ENCODE measurements at places on chromosomes 3 and 15.

DNA sequence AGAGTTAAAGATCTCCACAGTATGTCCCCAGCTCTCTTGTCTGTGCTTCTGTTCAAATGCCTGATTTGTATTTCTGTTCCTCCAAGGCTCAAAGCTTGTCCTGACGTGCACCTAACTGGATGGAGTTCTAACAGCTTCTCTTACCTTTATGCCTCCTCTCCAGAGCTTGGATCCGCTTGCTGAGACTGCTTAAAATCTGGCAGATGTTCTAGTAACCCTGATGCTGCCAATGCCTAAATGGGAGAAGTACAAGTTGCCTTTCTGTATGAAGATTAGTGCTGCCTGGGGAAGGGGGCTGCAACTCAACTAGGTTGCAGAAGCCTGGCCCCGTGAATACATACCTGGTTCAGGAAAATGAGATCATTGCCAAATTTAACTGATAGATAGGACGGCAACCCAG, 354.5 kb upstream of the KCNMB2 start:
- DNase-seq, result peak; percentile 73

DNA sequence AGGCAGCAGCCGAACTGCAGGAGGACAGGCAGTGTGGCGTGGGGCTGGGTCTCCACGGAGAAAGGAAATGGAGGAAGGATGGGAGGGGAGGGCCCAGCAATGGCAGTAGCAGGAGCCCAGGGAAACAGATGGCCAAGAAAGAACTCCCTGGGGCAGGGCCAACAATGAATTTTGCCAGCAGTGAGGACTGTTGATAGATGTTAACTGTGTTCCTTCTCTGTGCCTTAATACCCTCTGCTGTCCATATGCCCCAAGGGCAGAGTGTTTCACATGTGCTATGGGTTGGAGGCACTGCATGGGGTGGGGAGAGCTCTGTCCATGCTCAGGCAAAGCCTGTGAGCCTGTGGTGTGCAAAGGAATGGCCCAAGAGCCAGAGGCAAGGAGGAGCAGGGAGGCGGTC, 70.8 kb upstream of the POMGNT2 start:
- DNase-seq, result peak; percentile 16

GRCh38 chr3:14016900-14017475, 107.7 kb downstream of the CHCHD4 start:
- DNase-seq, result no peak

DNA sequence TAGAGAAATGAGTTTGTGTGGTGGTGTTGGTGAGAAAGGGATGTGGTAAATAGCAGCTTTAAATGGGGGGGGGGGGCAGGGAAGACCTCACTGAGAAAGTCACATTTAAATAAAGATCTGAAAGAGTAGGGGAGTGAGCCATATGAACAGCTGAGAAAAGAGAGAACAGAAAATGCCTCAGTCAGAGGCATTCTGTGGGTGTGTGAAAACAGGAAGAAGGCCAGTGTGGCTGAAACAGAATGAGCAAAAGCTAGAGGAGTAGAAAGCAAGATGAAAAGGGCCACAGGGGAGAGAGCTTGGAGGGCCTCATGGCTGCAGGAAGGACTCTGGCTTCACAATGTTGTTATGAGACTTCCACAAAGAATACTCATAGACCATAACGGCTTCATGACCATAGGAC, 783.3 kb downstream of the ZPLD1 start:
- DNase-seq, result no peak

DNA sequence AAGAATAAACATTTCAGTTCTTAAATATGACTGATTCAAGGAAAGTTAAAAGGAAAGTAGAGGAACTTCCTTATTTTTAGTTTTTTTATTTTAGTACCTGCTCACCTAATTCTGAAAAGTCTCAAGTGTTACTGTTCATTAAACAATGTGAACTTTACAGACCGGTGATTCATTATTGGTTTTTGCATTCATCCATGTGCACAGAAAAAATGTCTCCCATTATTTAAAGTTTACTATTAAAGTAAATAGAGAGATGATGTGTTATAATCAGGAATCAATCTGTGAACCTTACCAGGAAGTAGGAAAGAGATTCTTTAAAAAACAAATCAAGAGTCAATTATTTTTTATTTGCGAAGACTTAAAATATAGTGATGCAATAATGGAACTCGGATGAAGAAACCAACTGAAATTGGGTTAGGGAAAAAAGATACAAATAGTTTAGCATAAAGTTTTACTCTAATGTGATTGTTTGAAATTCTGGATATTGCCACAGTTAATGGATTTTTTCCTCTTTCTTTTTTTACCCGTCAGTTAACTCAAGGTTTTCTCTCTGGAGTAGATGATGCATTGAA, 119.4 kb upstream of the SAMMSON start:
- DNase-seq, result no peak

GRCh38 chr15:77737238-77738037, 104.7 kb upstream of the LINGO1 start:
- DNase-seq, result no peak

DNA sequence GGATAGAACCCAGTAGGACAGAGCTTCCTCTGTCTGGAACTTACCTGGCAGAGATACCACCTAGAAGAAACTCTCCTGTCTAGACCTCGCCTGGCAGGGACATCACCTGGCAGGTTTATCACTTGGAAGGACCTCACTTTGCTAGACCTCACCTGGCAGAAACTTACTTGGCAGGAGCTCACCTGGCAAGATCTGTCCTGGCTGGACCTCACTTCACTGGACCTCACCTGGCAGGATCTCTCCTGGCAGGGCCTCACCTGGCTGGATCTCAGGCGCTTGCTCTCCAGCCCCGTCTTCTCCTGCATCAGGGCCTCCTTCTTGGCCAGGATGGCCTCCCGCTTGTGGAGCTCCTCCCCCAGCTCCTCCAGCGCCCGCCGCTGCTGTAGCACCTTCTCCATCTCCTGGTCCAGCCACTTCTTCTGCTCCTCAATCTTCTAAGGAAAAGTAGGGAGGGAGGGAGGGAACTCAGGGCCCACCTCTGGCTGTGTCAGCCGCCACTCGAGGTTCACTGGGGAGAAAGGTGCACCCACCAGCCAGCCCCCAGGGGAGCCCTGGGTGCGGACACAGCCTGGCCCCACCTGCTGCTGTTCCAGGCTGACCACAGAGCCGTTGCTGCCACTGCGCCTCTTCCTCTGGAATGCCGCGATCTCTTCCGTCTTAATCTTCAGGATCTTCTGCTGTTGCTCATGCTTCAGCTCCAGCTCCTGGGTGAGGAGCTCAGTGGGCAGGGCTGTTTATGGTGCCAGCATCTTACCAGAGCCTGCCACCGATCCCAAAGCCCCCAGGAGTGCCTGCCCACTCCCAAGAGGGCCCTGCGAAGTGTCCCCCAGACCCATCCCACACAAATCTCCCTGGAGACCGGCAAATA, 22.5 kb downstream of the KIF7 start:
- no peak for DNase-seq

DNA sequence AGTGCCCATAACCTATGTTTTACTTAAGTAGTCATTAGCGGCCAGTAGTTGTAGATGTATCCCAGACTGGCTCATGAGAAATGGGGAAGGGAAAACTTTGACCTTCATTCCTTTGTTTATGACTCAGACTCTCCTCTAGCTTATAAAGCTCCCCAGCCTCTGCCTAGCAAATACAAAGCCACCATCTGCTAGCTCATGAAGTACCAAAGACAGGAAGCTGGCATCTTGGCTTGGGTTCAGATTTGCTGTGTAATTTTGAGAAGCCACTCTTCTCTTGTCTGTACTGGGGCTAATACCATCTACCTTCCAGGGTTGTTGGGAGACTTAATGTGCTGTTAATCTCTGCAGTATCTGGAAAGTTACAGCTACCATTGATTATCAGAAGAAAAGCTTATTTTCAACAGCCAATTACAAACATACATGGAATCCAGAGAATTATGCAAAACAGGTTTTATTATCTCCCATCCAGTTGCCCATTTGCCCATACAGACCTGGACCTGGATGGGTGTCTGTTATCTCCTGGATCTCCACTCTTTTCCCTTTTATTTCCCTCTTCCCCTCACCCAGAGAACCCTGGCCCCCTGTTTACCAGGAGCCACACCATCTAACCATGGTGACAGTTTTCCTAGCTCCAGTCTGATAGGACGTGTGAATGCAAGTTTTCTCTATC, 153.8 kb downstream of the SEMA6D start:
- DNase-seq, result peak; percentile 82

DNA sequence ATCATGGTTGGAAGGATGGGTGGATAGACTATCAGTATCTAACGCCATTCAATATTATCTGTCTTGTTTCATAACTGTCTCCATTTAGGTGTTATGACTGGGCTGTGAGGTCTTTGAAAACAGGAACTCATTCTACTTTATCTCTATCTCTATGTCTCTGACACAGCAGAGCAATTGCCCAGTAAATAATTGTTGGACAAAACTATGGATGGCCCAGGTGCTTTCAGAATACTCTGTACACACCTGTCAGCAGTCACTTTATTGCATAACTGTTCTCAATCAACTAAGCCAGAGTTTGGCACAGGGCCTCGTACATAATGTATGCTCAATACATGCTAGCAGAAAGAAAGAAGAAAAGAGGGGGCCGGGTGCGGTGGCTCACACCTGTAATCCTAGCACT, 210.3 kb downstream of the OPA1 start:
- no peak for DNase-seq

- DNase-seq, result no peak
Measured at GRCh38 chr15:41799488-41799805, 25.2 kb downstream of the MAPKBP1 start.

DNA sequence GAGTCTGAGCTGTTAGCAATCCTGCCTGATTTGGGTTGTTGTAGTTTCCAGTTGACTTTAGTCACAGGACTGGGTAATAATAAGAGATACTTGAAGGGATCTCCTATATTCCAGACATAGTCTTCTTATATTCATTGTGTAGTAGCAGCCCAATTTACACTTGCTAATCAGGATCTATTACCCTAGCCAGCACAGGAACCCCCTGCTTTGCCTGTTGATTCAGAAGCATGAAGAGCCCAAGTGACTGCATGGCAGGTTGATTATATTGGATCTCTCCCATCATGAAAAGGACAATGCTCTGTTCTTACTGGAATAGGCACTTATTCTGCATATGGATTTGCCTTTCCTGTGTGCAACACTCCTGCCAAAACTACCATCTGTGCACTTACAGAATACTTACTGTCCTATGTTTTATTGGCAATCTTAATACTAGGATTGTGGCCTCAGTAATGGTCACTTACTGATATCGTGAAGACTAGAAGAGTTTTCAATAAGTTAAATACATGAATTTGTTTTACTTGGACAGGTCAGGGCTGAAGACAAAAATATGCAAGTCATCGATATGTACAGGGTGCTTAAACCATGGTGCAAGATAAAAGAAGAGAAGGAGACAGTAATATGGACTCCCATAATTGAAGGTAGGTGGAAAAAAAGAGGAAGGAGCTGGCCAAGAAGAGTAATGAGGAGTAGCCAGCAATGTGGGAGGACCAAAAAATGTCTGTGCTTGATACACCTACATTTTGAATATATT, 304.1 kb downstream of the MCTP2 start:
- DNase-seq, result no peak

DNA sequence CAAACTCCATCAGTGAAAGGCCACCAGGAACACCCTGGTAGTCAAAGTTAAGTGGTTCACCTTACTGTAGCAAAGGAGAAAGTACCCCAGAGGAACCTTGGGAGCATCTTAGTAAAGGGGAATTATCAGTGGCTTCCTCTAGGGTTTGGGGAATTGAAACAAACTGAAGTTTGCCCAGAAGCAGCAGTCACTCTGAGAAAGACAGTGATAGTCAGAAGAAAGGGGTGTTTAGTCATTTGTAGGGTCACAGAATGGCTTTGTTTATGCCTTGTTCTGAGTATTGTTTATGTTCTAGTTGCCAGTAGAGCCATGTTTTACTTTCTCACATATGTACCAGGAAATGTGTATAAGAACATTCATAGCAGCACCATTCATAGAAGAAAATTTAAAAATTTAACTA, 93.8 kb downstream of the FHIT start:
- no peak for DNase-seq

GRCh38 chr15:34520566-34520965, 62.9 kb downstream of the GOLGA8B start:
- DNase-seq, result no peak

DNA sequence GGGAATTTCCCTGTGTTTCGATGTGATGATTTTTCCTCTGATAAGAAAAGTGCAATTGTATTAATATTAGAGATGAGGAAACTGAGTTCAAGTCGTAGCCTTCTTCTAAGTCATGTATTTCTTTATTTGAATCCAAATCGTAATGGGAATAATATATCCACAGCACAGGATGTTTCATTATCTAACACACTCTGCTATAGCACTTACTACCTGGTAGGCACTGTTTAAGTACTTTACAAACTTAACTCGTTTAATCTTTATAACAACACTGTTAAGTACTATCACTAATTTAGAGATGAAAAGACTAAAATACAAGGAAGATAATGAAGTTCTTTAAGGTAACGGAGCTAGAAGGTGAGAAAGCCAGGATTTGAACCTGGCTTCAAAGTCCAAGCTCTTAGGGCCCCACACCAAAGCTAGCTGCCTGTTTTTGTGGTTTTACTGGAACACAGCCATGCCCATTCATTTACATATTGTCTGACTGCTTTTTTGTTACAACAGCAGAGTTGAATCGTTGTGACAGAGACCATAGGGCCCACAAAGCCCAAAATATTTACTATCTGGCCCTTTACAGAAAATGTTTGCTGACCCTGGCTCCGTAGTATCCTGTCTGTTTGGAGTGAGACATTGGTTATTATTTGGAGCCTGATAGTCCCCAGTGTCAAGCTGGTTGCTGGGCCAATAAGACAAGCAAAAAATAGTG, 9.6 kb upstream of the ATP13A3 start:
- DNase-seq, result no peak

- no peak for DNase-seq
Measured at GRCh38 chr15:35755237-35755802, 209.4 kb upstream of the DPH6 start.

DNA sequence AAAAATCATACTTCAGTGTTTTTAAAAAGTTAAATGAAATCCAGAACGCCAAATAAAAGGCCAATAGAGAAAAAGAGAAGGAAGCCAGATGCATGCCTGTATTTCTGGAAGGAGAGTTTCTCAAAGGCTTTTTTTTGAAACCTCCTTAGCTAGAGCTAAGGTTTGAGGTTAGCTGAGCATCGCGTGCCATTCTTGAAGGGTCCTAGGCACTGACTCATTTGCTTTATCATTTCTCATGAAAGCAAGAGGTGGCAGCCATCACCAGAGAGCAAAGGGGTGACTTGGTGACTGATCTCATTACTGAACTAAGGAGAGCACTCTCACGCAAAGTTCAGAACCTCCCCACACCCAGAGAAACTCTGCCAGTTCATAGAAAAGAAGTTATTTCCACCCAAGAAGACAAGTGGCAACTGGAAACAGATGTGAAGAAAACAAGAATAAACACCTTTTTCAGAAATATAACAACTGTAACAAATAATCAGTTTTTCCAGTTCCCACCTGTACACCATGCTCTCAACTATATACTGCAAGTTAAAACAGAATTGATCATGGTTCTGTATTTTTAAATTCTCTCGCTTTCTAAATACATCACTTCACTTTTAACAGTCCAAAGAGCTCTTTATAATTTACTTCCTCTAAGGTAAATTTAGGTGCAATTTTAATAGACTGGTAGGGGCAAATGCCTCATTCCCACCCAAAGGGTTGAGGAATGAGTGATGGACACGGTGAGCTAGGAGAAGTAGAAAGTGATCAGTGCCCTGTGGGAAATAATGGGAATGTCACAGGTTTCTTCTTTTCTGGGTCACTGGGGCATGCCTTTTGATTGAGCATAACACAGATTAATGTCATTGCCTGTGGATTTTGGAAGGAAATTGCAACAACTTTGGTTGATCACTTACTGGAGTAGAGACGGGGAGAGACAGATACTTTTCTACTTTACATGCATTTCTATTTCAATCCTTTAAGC, 24.7 kb downstream of the GPR15 start:
- DNase-seq, result no peak

Data from NCI-H1694 treated with DMSO at 0.1 percent for 48 hours (cell line).